Spinal cord (tissue), 10 donors: ENCODE measurements at places on chromosomes 5 and 9.

GRCh38 chr5:80109646-80110478 lies 74.7 kb downstream of the THBS4 start:
- DNase-seq, result peak; percentile 90

GRCh38 chr9:88236511-88237478 lies 98.5 kb upstream of the SPATA31C2 start:
- no peak for DNase-seq

GRCh38 chr9:33097192-33097591 lies 20.7 kb upstream of the SMU1 start:
- DNase-seq, result no peak

- DNase-seq, result peak; percentile 45
Measured at GRCh38 chr5:168699002-168699401, 119.8 kb upstream of the PANK3 start.

GRCh38 chr5:174093123-174093522 lies 47.6 kb downstream of the NSG2 start:
- no peak for DNase-seq

DNA sequence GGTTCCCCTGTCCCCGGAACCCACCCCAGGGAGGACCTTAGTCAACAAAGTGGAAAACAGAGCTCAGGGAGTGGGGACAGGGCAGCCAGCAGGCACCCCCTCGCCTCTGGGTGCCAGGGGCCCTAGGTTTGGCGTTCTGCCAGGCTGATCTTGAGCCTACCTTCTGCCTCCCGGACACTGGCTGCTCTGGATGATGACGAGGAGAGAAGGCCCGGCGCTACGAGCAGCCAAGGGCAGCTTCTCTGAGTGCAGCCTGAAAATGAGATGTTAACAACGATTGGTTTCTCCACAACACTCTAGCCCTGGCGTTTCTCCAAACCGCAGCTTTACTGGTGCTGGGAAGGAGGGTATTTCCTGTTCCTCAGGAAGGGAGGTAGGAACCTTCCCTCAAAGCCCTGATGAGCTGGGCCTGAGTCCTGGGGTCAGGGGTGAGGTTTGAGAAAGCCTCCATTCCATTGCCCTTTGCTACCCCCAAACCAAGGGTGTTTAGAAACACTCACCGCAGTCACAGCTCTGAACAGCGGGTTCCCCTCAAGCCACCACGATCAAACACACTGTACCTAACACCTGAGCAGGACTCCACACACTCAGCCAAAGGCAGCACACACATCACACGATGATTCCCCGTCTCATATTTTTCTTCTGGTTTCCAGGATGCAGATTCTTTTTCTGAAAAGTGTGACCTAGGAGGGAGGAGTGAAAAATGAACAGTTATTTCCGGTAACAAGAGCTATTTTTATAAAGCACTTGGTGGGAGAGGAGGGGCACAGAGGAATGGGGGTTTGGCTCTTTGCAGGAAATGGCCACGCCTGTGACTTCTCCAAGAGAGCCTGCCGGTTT lies at the start of gene STING1:
Gene STING1, minus strand, starts transcription at position 709 of the 840 bp plus-strand sequence. CDS start 1,054 bp downstream, outside the sequence.
- peak; percentile 20 for DNase-seq

DNA sequence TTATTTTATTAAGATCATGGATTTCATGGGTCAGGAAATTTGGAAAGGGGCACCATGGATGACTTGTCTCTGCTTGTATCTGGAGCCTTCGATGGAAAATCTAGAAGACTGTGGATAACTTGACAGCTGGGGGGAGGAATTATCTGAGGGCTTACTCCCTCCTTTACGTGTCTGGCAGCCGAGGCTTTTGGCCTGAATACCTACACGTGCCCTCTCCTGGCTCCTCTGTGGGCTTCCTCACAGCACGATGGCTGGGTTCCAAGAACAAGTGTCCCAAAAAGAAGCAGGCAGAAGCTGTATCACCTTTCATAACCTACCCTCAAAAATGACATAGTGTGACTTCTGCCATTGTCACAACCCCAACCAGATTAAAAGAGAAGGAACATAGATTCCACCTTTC lies 228.9 kb downstream of the GRIA1 start:
- no peak for DNase-seq

- no peak for DNase-seq
Measured at GRCh38 chr5:108606185-108606584, 141.5 kb upstream of the FER start.

- DNase-seq, result no peak
Measured at GRCh38 chr9:75960551-75960950, 70.1 kb downstream of the PCSK5 start.

DNA sequence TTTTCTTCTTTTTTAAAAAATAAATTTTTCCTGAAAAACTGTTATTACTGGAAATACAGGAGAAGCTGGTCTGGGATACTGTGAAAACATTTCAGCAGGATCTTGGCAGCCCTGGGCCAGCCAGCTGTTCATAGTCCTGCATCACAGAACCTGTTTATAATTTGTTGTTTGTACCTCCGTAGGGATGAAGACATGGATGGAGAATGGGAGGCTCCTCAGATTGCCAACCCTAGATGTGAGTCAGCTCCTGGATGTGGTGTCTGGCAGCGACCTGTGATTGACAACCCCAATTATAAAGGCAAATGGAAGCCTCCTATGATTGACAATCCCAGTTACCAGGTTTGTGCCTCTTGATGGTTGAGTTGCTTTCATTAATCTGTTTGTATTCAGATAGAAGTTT lies 12.4 kb upstream of the MAML1 start:
- no peak for DNase-seq

- no peak for DNase-seq
Measured at GRCh38 chr9:2963307-2963706, 119.4 kb upstream of the PUM3 start.

DNA sequence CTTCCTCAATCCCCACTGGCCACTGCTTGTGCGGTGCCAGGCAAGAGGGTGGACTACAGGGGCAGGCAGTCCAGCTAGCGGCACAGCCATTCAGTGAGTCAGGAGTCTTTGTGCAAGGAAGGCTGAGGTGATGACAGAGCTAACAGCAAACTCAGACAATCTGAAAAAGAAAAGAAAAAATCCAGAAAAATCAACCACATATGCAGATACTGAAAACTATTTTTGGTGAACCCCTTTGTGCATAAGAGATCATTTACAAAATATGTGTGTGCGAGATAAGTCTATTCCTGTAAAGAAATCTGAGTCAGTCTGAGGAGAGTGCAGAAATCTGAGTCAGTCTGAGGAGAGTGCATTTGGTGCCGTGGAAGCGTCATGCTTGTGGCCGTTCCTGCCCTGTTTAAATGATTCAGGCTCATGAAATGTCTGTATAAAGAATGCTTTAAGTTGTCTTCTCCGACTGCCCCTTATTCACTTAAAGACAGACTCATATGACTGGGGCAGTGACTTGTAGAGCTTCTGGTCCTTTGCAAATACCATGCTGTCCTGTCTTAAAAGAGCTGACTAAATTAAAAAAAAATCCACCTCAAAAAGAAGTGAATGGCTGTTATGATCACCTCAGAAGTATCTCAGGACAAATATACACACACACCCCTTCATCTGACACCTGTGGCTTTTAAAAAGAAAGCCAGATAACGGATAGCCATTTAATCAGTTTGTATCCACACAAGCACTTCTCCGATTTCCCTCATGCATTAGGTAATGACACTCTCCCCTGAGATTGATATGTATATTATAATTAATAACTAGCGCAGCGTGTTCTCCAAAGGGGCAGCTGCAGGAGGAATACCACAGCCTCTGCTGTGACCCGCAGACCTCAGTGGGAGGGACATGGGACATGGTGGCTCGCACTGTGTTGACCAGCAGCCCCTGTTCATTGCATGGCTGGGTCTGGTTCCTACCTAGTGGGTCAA lies 47.3 kb downstream of the TRIO start:
- no peak for DNase-seq

DNA sequence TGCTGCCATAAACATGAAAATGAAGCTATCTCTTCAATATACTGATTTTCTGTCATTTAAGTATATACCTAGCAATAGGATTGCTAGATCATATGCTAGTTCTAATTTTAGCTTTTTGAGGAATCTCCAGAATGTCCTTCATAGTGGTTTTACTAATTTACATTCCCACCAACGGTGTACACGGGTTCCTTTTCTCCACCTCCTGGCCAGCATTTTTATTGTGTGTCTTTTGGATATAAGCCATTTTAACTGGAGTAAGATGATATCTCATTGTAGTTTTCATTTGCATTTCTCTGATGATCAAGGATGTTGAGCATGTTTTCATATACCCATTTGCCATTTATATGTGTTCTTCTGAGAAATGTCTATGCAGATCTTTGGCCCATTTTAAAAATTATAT lies 446.5 kb downstream of the GABRG2 start:
- DNase-seq, result no peak

GRCh38 chr9:78994471-78994870 lies 577.3 kb upstream of the TLE4 start:
- DNase-seq, result no peak

DNA sequence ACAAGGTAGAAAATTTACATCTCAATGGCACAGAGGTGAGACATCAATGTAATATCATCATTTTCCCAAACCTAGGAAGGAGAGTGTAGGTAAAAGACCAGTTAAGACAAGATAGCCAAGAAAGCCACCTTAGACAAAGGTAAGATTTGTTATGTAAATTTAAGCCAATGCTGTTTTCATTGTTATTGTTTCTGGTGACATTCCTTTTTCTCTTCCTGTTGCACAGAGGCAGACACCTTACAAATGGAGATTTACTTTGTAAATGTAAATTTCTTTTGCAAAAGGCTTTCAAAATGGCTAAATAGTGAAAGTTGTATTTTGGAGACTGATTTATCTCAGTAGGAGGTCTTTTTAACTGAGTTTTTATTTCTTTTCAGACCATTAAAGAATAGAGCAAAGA lies 159.1 kb downstream of the YIPF5 start:
- DNase-seq, result no peak

- no peak for DNase-seq
Measured at GRCh38 chr9:131008563-131008908, 438 bp upstream of the LAMC3 start.

DNA sequence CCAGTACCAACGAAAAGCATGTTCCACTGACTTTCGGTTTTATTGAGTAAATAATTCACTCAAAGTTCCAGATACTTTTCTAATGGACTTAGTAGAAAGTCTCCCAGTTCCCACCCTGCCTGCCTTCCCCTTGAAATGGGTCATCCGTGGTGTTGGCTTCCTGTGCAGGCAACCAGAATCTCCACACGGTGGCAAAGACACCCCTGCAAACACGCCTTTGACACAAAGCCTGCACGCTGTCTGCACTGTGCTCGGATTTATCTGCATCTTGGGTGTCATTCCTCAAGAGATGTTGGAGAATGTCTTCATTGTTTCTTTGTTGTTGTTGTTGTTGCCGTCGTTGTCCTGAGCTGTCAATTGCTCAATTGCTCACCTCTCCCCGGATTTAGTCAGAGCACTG lies 150.0 kb upstream of the IRX2 start:
- peak; percentile 32 for DNase-seq
